ENCODE measurements at places on chromosomes 12 and 14.

GRCh38 chr14:73741876-73742519, 27.8 kb upstream of the PNMA1 start:
- DNase-seq, result peak; percentile 88

DNA sequence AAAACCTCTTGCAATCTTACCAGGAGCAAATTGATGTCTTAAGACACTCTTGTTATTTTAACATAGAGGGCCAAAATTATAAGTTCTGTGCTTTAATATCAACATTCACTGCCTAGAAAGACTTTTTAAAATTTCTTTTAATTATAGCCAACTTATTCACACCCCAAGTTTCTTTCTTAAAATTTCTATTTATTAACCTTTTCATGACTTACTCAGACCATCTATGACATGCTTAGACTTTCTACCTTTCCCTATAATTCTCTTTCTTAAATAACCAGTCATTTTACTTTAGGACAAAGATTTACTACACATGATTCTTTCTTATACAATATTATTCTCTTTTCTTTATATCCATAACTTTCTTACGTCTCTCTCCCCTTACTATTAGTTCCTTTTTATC, 220.4 kb downstream of the NUBPL start:
- peak; percentile 8 for DNase-seq

GRCh38 chr12:22029991-22030390, 16.0 kb upstream of the CMAS start:
- no peak for DNase-seq

DNA sequence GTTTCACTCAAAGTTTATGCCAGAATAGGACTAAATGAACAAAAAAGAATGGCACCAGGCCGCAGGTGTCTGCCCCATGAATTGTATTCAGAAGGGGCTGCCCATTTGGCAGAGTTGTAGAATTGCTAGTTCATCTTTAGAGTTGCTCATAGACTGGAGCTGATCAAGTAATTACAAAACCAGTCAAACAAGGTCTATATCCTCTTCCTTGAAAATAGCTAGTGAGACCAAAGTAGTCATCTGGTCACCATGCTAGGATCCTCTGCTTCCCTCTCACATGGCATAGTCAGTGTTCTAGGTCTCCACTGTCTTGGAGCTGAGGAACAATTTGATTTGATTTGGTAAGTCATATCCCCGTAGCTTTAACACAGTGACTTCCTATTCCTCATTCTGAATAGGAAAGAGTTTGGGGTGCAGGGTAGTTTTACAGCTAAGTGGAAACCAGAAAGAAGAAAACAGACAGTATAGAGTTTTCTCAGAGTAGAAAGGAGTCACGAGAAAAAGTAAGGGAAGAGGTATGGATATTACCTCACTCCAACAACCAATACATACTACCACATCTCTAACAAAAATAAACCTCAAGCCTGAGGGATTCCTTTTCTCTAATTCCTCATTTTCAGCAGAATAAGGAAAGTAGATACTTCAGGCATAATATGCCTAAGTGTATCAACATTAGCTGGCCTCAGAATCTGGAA, 252.1 kb downstream of the PAWR start:
- DNase-seq, result no peak

DNA sequence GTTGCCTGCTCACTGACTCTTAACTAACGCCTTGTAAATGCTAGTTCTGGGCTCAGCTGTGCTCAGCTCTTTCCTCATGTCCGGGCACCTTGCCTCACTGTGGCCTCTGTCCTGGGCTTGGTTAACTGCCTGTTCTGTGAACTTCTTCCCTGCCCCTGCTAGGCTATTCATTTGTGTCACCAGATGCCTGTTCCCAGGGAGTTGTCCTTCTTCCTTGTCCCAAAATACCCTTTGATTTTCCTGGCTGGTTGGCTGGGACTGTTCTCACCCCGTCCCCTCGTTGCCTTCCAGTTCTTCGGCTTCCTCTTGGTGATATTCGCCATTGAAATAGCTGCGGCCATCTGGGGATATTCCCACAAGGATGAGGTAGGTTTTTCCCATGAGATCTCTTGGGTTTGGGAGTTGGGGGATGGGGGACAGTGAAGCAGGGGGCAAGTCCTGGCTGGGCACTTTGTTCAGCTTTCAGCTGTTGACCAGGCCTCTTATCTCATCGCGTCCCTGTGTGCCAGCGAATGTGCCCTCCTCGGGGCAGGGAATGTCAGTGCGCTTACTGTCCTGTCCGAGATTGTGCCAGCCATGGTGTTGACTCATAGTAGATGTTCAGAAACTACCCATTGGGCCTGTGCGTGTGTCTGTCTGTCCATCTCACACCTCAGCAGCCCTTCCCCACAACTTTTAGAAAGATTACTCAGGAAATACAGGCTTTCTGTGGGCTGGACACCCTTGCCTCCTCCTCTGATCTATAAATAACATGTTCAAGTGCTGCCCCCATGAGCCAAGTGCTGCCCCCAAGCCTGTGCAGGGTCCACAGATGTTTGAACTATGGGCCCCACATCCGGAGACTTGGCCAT, 33.1 kb downstream of the CD9 start:
- DNase-seq, result peak; percentile 72

- no peak for DNase-seq
Observed at GRCh38 chr14:74843653-74844052, 32.3 kb downstream of the PROX2 start.

GRCh38 chr12:49548822-49549648, 10.2 kb downstream of the KCNH3 start:
- DNase-seq, result no peak

DNA sequence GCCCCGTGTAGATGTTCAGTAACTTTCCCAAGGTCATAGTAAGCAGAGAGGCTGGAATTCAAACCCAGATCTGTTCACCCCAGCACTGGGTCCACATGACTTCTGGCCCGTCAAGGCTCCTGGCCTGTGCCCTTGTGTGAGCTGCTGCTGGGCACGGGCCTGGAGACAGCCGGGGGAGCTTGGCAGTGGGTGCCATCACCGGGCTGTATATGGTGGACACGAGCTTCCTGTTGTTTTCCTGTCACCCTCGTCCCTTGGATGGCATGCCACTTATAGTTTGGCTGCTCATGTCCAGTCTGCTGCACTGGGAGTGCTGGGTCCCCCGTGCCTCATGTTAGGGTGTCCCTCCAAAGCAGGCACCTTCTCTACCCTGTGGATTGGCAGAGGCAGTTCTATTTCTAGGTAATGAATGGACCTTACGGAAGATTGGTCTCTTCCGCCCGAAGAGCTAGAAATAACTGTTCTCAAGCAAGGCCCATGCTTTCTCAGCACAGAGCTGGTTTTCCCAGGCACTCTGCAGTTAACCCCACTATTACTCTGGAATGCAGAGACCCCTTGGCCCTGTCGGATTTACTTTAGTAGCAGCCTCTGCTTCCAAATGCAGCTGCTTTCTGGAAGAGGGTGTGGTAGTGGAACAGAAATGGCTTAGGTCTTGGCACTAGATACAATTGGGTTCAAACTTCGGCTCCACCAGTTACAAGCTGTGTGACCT, 44.3 kb downstream of the ELK3 start:
- DNase-seq, result no peak

DNA sequence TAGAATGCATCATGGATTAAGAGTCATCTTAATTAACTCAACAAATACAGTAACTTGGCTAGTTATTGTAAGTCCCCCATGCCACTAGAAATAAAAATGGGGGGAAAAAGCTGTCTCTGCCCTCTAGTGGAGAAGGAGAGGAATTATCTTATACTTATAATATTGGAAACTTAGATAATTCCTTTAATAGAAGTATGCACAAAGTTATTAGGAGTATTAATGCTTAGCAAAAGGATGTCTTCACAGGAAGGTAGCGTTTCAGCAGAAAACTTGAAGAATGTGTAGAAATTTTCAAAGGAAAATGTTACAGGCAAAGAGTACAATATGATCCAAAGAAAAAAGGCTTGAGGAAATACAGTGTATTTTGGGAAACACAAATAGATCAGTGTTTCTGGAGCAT, 19.8 kb downstream of the OR5AU1 start:
- DNase-seq, result peak; percentile 34

GRCh38 chr12:31631809-31632208, 27.7 kb upstream of the ETFBKMT start:
- no peak for DNase-seq

- peak; percentile 39 for DNase-seq
Observed at GRCh38 chr14:105328678-105329390, 14.3 kb downstream of the PACS2 start.

GRCh38 chr12:22042976-22043669, 2.9 kb upstream of the CMAS start:
- DNase-seq, result peak; percentile 73

DNA sequence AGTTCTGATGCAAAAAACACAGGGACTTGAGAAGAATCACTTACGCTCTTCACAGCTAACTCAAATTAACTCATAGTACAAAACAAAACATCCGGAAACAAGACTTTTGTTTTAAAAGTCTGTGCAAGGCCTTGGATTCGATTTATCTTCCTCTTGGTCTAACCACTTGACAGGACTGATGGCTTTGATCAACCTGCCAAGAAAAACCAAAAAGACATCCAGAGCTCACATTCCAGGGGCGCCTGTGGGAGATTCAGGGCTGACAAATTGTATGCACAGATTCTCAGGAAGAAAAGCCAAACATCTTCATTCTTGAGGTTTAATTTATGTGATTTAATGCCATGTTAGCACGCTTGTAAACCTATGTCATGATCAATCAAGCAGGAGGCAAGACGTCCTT, 129.1 kb upstream of the TMCC3 start:
- DNase-seq, result no peak

DNA sequence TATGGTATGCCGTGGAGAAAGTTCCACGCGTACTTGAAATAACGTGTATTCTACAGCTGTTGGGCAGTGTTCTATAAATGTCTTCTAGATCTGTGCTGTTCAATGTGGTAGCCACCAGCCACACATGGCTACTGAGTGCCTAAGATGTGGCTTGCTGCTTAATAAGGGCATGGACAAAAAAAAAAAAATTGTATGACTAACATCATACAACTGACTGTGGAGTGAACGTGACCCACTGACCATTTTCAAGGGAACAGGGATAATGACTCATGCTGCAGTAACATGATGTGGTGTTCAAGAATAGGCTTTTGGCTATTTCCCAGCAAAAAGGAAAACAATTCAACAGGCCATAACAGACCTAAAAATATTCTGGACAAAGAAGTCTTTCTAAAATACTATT, 13.0 kb downstream of the ATG14 start:
- peak; percentile 11 for DNase-seq

DNA sequence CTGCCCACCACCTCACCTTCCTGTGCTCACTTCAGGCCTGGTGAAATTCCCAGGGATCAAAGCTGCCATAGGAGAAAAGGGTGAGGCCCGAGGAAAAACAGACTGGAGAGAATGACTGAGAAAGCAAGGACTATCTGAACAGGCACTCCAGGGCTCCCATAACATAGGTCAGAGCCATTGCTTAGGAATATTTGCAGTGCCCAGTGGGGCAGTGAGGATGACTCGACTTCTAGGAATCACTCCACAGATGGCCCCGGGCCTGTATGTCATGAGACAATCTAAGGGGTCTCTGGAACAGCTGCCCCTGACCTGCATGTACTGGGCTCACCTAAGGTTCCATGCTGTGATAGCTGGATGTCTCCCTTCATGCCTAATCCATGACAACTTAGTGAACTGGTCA, 51.6 kb downstream of the GPHB5 start:
- DNase-seq, result no peak

DNA sequence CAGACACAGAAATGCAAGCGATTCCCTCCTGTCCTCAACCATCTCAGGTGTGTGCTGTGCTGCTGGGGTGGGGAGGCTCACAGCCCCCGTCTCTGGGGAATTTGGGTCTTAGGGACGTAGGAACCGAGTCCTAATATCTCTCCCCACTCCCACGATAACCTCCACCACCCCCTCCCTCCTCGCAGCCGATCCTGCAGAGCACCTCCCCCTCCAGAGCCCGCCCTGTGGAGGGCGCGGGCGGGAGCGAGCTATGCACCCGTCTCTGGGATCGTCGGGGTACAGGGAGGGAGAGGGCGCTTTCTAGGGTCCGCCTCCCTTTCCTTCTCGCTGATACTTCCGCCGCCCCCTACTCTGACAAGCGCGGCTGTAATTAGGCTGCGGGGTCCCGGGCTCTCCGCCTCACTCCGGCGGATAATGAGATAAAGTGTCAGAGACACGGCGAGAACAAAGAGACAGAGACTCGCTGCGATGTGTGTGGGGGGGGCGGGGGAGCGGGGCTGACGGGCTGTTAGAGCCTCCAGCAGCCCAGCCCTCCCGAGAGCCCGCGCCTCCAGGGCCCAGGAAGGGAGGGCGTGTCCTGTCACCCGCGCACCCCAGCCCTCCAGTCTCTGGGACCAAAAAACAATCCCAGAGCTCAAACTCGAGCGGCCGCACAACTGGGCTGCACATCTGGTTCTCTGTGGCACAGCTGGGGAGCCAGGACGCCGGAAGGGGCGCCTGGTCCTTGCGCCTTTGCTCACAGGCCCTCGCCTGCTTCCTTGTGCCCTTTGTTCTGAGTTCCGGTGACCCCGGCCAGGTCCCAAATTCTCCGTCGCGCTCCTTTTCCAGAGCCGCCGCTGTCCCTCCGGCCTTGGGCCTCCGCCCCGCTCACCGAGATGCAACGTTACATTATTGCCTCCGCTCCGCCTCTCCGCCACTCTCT, 8.7 kb downstream of the SHMT2 start:
- no peak for DNase-seq

GRCh38 chr14:23183479-23183878, at the start of gene SLC7A8:
SLC7A8 (minus strand) TSS chr14:23183660; CDS start chr14:23182914, 746 bp downstream.
- DNase-seq, result no peak

DNA sequence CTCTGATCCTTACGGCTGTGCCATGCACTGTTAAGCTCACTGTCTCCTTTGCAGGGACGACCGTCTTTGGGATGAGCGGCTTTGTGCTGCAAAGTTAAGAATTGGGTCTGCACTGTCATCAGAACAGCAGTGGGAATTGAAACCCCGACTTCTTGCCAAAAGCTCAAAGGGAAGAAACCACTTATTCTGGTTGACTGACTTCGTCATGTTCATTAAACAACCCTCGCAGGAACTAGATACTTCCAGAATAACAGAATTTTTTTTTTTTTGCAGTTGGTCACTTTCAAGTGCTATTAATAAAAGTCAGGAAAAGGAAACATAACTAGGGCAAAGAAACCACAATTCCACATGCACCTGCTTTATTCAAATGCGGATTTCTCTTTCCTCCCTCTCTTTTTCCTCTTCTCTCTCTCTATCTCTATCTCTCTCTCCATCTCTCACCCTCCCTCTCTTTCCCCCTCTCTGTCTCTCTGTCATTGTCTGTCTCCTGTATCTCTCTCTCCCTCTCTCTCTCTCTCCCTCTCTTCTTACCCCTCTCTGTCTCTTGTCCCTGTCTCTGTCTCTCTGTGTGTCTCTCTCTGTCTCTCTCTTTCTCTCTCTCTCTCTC, 12.3 kb upstream of the GLT1D1 start:
- DNase-seq, result no peak

DNA sequence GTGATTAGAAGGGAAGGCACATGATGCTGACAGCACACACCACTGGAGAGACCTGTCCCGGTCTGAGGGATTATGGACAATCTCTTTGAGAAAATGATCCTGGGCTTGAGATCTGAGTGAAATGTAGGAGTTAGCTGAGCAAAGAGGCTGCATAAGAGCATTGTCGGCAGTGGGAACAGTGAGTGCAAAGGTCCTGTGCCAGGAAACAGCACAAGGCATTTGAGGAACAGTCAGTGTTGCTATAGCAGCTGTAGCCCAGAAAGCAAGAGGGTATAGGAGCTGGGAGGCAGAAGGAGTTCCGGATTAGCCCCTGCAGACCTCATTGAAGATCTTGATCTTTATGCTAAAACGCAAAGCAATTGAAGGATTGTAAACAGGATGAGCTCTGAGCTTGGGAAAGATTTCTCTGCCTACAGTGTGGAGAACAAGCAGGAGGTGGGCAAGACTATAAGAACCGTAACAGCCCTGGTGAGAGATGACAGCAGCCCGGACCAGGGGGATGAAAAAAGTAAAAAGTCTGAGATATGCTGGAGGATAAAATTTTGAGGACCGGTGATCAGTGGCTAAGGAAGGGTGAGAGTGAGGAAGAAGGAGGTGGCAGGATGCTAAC, 28.5 kb downstream of the CFL2 start:
- no peak for DNase-seq
